Stimulated activated CD4-positive, alpha-beta T cell treated with anti-CD3 and anti-CD28 coated beads, Interleukin-15, amount 100 ng/mL, for 24 hours (primary cell): ENCODE measurements at places on chromosomes 16 and 17.

- peak; percentile 64 for DNase-seq
Observed at GRCh38 chr16:88454523-88454947, 1.5 kb downstream of the ZFPM1 start.

DNA sequence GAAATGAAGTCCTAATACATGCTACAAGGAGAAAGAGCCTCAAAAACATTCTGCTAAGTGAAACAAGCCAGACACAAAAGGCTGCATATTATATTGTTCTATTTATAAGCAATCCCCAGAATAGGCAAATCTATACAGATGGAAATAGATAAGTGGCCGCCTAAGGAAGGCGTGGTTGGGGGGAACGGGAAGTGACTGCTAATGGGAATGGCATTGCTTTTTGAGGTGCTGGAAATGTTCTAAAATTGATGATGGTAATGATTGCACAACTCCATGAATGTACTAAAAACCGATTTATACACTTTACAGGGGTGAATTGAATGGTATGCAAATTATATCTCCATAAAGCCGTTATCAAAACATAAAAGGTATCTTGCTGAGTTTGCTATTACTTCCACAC lies 67.7 kb downstream of the GAS7 start:
- DNase-seq, result no peak

DNA sequence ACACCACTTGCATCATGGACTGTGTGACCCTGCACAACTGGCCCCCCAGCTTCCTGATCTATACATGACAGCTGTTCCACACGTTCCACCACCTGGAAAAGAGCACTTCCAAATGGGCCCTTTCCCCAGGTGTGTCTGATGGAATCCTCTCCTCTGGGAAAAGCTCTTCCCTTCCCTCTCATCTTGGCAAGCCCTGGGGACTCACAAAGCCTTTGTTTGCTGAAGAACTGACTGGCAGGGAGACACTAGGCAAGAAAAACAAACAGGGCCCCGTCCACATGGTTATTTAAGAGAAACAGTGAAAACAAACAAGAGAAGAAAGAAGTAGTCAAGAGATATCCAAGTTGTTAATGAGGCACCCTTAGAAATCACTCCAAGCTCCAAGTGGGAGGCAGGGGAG lies 52.6 kb downstream of the C16orf95 start:
- DNase-seq, result no peak

GRCh38 chr17:6108987-6109386 lies 38.8 kb downstream of the WSCD1 start:
- no peak for DNase-seq

DNA sequence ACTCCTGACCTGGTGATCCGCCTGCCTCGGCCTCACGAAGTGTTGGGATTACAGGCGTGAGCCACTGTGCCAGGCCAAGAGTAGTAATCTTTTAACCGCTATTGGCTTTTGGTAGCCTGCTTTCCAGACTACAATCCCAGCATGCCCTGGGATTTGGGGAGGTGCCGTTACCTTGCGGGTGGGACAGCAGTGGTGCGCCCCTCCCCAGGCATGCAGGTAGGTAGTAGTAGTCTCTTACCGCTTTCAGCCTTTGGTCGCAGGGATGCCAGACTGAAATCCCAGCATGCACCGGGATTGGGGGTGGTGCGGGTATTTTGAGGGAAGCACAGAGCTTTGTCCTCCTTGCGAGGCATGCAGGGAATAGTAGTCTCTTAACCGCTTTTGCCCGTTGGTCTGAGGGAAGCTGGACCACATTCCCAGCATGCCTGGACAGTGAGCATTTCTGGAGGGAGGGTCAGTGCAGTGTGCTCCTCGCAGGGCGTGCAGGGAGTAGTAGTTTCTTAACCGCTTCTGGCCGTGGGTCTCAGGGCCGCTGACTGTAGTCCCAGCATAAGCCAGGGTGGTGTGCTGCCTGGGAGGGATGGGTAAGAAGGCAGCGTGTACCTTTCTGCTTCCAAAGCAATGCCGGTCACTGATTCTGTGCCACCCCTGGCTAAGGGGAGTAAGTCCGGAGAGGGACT lies 1686.8 kb downstream of the TP53TG3F start:
- DNase-seq, result no peak

- no peak for DNase-seq
Observed at GRCh38 chr17:67360880-67361279, 5.5 kb downstream of the PSMD12 start.
